ENCODE measurements at places on chromosomes 6 and 20.

DNA sequence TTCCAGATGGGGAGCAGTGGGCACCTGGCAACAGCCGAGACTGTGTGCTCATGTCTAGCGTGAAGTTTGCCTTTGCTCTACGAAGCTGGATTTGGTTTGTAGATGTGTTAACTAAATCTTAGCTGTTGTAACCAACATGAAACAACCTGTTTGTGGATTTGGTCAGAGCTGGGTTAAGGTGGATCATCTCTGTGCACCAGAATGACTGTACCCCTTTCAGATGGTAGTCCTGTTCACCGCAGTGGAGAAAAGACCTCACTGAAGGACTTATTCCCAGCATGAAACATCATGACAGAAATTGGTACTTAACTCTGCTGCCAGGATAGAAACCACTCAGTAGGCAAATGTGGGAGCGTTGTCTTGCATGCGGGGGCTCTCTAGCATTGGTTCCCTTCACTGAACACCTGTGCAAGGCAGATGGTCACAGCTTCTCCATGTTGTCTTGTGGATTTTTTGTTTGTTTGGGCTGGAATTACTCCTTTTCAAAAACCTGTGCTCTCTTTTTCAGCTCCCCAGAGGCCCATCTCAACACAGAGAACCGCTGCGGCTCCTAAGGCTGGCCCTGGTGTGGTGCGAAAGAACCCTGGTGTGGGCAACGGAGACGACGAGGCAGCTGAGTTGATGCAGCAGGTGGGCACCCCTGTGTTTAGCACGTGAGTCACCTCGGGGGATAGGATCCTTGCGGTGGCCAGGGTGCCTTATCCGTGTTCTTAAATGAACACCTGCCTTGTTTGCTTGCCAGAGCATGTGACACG, 19.3 kb upstream of the EFCAB8 start:
- no peak for DNase-seq

- DNase-seq, result no peak
These were observed 1298.1 kb downstream of the EPHA7 start for GRCh38 chr6:92121228-92121627.

DNA sequence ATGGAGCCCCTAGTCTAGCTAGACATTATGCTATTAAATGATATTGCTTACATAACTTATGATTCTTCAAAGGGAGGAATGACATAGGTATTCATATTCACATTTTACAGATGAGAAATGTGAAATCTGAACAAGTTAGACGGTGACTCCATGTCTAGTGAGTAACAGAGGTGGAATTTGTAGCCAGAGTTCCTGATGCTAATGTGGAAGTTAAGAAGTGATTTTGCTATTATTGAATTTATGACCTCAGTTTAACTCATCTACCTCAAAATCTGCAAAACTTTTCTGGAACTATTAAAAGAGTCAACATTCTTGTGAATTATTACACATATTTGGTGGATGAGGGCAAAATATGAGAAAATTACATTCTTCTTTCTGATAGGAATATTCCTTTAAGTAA, 347.6 kb upstream of the MMS22L start:
- DNase-seq, result no peak

- DNase-seq, result no peak
These were observed 10.6 kb downstream of the PRR18 start for GRCh38 chr6:166297606-166298005.

- no peak for DNase-seq
These were observed 66.7 kb downstream of the FAM229B start for GRCh38 chr6:112153926-112154607.

- DNase-seq, result no peak
These were observed 83.1 kb downstream of the TRMT11 start for GRCh38 chr6:126069449-126069848.

DNA sequence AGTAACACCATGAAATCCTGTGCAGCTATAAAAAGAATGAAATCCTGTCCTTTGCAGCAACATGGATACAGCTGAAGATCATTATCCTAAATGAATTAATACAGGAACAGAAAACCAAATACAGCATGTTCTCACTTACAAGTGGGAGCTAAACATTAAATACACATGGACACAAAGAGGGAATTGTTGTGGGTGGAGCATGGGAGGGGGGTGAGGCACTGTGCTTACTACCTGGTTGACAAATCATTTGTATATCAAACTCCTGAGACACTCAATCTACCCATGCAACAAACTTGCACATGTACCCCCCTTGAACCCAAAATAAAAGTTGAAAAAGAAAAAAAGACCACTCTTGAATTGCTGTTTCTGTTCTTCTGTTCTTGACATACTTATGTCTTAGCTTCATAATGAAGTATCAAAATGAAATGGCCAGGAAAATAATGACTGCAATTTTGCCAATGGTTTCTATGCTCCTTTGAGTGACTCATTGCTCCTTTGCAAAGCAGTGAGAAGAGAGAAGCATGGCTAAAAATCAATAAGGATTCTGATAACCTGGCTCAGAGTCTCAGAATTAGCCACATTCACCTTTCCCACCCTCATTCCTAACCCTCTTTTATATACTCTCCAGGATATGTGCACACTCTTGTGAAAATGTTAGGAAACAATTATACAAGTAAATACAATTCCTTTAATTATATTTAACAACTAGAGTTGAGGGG, 71.0 kb downstream of the CYP39A1 start:
- no peak for DNase-seq

DNA sequence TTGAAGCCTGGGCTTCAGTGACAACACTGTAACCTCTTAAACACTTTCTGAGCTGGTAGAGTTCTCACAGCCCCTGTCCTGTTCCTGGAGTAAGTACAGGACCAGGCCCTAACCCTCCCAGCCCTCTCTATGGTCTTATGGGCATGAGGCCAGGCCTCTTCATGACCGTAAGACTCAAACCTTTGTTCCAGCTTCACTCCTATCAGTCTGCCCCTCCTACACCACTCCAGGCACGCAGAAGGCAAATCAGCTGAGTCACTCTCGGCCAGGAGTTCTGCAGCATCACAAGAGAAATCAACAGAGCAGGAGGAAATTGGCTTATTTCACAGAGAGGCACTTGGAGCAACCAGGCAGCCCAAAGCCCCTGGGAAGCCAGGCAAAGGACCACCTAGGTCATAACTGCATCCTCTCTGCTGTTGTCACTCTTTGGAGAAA, 25.3 kb upstream of the CHD6 start:
- DNase-seq, result no peak

- no peak for DNase-seq
These were observed 180.1 kb upstream of the RNF24 start for GRCh38 chr20:4195499-4195898.
